ENCODE measurements at places on chromosomes 4 and X. TPM values are rescaled to one million over a fixed set of nuclear protein-coding genes. Genes with fewer than 3 reads are reported as not detected.

MSX1 gene
- total RNA-seq: 0.22 TPM

CTAG1B gene
- total RNA-seq: not detected

SH3RF1 gene
- 35.2 TPM for total RNA-seq

ADH7 gene
- total RNA-seq: not detected

SLITRK2 gene
- total RNA-seq: 0.37 TPM

- peak; percentile 12 for DNase-seq
These were observed 12.9 kb downstream of the DCAF8L1 start for GRCh38 chrX:27968352-27968751.

DNA sequence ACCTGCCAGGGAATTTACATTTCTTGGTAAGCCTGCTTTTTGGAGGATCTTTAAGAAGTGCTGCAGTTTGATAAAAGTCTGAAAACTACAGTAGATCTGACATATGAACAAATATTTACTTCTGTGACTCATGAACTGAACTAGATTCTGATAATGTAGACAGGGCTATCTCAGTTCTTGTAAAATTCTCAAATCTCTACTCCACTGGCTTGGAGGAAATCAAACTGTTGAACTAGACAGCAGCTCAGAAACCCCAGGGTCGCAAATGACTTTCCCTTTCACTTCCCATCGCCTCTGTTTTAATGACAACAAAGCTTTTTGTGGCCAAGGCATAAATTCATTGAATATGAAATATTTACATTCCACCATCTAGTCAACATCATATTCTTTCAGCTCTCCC, 15.4 kb upstream of the OCIAD1 start:
- no peak for DNase-seq

DNA sequence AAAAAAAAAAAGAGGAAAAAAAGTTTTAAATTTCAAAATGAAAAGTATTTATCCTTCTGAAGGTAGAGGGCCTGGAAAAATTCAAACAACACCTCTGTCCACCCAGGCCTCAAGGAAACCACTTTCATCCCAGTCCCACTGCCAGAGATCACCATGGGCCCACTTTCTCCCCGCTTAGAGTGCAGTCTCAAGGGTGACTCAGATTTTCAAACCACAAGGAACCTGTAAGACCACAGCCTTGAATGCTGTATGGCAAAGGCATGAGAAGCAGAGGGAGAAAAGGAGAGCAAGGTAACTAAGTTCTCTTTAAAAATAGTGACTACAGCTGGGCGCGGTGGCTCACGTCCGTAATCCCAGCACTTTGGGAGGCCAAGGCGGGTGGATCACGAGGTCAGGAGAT, 87.9 kb upstream of the PACRGL start:
- DNase-seq: no peak

GRCh38 chrX:21778236-21778635, 20.3 kb upstream of the SMPX start:
- DNase-seq: no peak

DNA sequence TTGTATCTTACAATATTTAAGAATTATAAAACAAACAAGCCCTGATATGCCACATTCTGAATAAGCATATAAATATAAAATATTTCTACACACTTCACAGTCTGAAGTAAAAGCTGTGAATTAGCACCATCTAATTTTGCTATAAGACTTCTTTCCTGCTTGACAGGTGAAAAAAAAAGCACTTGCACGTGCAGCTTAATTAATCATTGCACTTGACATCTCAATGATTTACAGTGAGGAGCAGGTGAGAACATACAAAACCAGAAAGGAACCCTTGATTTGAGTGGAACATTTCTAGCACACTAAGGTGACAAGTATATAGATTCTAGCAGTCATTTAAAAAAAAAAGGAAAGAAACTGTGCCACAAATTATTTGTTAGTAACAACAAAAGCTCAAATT, 47.9 kb downstream of the CHIC2 start:
- no peak for DNase-seq

- DNase-seq: no peak
These were observed 4.6 kb downstream of the CCKAR start for GRCh38 chr4:26485684-26486083.

- DNase-seq: no peak
These were observed 384.5 kb downstream of the OPHN1 start for GRCh38 chrX:68048774-68049173.
